ENCODE measurements at places on chromosomes 2 and 18.
A peak's percentile ranks its signal among the peaks of the same experiment; 100 is the strongest.

DNA sequence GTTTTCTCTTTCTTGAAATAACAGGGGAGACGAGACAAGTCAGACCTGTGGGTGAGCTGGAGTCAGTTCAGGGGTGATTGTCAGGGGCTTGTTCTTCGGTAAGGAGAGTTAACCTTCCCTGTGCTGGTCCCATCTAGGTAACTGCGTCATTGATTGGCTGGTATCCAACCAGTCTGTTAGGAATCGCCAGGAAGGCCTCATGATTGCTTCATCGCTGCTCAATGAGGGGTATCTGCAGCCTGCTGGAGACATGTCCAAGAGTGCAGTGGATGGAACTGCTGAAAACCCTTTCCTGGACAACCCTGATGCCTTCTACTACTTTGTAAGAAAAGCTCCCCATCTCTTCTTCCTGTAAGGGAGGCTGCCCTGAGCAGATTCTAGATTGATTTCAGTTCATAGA, 21.3 kb downstream of the PLEK start:
- DNase-seq, result no peak

DNA sequence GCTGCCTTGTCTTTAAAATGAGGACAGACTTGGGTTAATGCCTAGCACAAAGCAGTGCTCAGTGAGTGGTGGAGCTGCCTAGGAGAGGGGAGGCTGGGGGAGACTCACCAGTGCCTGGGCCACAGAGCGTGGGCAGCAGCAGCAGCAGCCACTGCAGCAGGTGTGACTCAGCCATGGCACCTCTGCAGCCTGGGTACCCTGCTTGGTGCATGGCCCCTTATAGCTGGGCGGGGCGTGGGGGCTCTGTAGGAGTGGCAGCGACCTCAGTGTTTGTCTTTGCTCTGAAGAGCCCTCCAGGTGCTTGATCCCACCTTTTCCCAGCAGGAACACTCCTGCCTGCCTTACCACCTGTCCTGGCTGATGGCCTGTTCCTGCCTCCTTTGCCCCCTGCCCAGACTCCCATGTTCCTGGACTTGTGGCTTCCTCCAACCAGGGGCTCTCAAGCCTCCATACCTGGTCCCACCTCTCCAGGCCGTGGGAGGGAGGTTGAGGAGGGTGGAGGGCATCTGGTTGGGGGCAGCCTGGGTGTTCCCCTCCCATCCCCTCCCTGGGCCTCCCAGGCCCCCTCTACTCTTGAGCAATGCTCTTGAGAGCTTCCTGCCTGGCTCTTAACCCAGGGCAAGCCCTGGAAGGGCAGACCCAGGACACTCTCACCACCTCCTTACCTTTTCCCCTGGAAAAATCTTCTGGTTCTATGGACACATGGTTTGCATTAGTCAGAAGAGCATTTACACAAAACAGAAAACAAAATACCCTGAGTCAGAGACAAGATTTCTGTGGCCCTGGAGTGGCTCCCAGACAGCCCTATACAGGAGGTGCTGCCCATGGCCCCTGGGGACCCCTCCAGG, at the start of gene SFTPB:
Gene SFTPB (minus strand): TSS at position 191 of the 848 bp plus-strand sequence. CDS start 16 bp downstream, at position 175.
- no peak for DNase-seq

DNA sequence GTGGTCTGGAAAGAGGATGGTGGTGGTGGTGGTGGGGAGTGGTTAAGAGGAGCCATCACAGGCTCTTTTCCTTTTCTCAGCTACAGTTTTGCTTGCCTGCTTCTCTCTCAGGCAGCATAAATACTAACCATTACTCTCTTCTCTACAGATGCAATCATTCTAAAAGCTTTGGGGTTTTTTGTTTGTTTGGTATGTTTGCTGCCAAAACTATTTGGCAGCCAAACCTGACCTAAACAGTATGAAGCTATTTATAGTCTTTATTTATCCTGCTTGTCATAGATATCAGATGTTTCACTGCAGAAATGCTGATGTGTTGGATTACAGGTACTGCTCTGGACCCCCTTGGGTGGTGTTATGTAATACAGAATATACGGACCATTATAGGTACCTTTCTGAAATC, 15.3 kb downstream of the SIX3 start:
- no peak for DNase-seq

DNA sequence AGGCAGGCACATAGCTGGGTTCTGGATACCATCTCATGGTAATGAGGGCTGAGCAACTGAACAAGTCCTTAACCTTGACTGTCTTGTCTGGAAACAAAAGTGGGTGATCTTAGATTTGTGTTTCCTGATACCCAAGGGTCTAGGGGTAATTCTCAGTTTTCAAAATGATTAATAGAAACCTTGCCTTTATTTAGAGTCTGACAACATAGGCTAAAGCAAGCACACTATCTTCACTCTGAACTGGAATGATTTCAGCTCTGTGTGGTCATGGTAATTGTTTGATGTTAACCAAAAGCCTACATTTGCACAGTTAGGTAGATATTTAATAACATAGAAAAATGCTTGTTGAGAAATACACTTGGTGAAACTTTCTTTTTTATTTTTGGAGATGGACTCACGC, 6.8 kb upstream of the LAMA3 start:
- no peak for DNase-seq

- no peak for DNase-seq
These were observed 26.1 kb upstream of the FN1 start for GRCh38 chr2:215461836-215462532.

DNA sequence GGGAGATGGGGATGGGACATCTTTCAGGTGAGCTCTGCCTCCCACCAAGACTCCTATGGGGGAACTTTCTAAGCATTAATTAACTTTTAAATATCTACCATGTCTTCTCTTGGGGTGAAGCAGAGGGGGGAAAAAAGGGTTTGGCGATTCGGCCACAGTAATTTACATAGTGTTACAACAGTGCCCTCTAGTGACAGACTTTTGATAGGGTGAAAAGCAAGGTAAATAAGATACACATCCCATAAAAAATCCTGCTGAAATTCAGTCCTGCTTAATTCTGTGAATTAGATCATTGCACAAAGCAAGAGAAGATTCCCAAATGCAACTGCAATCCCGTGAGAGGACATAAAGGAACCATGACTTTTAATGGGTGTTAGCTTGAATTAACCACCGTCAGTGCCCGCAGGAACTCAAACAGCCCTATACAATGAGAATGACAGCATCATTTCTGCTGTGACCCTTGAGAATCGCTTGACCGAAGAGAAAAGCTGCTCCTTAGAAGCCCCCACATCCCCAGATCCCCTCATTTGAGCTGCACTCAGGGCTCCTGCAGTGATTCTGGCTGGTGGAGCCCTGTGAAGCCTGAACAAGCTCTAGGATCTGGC, 32.8 kb downstream of the FAM124B start:
- peak; percentile 43 for DNase-seq

DNA sequence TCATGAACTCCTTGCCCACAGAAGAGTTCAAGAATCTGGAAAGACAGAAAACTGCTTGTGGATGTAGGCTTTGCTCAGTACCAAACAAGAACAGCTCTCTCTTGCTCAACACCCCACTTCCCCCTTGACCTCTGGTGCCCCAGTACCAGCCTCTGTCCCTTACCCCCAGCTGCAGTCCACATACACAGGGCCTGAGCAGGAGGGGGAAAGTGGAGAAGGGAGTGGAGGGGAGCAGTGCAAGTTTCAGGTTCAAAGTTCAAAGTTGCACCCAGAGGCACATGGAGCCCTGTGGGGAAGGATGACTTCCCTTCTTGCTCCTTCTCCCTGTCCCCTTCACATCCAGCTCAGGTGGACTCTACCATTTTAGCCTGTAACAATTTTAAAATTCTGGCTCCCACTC, 61.1 kb upstream of the LPIN2 start:
- no peak for DNase-seq

- peak; percentile 4 for DNase-seq
These were observed 820.4 kb downstream of the BCL11A start for GRCh38 chr2:59732871-59733566.

GRCh38 chr18:30639361-30639760, 403.2 kb downstream of the DSC3 start:
- no peak for DNase-seq

DNA sequence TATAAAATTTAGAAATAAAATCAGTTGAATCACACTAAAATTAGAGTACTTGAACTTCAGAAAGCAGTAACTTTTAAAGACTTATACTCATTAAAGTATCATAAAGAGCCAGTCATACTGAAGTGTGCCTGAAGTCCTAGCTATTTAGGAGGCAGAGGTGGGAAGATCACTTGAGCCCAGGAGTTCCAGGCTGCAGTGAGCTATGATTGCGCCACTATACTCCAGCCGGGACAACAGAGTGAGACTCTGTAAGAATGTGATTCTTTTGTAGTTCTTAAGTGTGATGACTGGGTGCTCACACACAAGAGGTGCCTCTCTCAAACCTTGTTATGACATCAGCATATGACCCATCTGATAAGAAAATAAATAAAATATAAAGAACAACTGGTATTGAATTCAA, 14.6 kb downstream of the TLK1 start:
- no peak for DNase-seq

- DNase-seq, result no peak
These were observed 25.7 kb downstream of the TMEM177 start for GRCh38 chr2:119704670-119705120.

- no peak for DNase-seq
These were observed 158.6 kb downstream of the MYT1L start for GRCh38 chr2:2172516-2172915.

DNA sequence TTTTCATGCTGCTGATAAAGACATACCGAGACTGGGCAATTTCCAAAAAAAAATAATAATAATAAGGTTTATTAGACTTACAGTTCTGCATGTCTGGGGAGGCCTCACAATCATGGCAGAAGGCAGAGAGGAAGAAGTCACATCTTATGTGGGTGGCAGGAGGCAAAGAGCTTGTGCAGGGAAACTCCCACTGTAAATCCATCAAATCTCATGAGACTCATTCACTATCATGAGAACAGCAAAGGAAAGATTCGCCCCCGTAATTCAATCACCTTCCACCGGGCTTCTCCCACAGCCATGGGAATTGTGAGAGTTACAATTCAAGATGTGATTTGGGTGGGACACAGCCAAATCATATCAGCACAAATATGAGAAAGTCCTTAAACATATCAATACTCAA, 1314.8 kb downstream of the DPP10 start:
- no peak for DNase-seq

DNA sequence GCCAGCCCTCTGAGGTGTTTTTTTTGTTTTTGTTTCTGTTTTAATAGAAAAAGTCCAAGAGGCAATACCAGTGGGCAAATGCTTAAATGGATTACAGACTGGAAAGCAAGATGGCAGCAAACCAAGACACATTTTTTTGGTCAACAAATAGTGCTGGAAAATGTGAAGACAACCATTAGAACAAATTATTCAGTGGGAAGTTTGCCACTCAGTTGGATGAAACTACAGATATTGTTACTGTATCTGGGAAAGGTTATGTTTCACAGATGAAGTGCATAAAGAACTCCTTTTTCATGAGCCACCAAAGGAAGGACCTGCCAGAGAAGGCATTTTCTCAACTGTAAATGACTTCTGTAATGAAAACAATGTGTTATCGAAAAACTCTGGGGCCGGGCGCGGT, 93.0 kb upstream of the ODC1 start:
- no peak for DNase-seq

- DNase-seq, result no peak
These were observed 163.8 kb downstream of the RBM43 start for GRCh38 chr2:151097895-151098294.

GRCh38 chr2:201880579-201880978, 74.2 kb downstream of the CDK15 start:
- DNase-seq, result no peak

GRCh38 chr2:167345559-167345958, 457.3 kb downstream of the XIRP2 start:
- DNase-seq, result no peak

GRCh38 chr2:86764661-86765309, 25.9 kb downstream of the CD8A start:
- peak; percentile 63 for DNase-seq

Measured in iPS-NIHi11 (cell line).